ENCODE measurements at places on chromosomes 3 and 15. TPM values are rescaled to one million over a fixed set of nuclear protein-coding genes. Genes with fewer than 3 reads are reported as not detected.
A peak's percentile ranks its signal among the peaks of the same experiment; 100 is the strongest.

DNA sequence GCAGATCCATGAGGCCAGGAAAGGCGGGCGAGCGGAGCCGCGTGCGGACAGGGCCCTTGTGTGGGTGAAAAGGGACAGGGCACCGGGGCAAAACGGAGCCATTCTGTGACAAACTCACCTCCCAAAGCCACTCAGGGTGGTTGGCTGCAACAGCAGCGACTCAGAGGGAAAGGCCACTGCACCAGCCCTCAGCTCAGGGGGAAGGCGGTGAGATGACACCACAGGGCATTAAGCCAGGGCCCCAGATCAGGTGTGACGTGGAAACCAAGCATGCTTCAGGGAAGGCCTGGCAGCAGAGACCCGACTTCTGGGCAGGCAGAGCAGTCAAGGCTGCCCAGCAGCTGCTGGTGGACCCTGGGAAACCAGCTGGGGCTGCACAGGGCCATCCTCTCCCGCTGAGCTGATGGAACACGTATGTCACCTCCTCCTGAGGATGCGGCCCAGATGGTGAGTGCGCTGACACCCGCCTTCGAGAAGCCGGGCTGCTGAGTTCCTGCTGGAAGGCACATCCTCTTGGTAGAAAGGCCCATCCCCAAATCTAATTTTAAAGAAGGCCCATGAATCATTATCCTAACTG is 82.3 kb downstream of the CHSY1 start:
- DNase-seq: no peak

DNA sequence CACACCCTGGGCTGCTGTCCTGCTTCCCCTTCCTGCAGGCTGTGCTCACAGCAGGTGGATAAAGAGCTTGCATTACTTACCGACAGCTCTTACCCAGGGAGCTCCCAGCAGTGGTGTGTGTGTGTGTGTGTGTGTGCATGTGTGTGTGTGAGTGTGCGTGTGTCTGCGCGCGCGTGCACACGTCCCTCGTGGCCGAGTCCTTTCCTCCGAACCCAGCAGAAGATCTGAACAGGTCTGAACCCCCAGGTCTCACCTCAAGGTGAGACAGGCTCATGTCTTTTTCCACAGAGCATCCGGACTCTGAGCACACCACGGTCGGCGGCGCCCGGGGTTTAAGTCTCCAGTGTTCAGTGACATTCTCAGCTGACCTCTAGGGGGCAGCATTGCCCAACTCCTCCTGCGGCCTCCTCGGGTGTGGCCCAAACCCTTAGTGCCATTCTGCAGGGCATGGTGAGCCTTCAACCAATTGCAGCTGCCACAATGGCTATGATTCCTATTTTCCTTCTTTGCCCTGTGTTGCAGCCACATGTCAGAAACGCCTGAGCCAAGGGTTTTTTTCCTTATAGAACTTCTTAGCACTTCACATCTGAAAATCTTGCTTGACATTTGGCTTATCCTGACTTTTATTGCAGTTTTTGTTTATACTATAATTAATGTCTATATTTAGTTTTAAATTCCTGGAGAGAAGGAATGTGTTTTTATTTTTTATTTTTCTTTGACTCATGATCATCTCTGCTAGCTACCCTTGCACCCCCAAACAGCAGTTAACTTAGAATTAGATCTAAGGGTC is 64.1 kb upstream of the KLHL25 start:
- peak; percentile 78 for DNase-seq

DNA sequence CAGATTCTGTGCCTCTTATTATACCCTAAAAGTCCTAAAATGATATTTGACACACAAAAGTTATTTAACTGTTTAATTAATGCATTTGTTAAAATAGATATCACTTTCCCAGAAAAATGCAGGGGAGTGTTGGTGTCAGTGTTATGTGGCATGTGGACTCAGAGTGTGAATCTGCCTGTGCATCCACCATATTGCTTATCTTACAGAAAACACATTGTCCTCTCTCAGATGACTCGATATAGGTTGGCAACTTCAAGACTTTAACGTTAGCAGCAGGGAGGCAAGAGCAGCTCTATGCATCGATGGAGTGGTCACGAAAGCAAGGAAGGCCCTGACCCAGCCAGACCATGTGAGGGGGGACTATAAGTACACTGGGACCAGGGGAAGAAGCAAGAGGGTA is 165.4 kb upstream of the DCBLD2 start:
- no peak for DNase-seq

The GOLGA6L9 gene
- 1.2 TPM for total RNA-seq

The DPPA4 gene
- total RNA-seq: not detected

DNA sequence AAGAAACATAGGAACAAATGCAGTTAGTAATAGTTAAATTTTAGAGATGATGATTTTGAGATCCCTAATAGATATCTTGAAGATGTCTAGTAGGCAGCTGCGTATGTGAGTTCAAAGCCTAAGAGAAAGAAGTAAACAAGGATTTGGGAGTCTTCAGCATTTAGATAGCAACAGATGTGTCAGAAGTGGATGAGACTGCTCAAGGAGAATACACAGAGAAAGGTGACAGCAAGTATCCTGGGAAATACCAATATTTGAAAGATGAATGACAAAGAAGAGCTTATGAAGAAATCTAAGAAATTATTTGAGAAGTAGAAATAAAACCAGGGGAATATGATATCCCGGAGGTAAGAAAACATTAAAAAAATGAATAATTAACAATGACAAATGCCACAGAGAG is 130.9 kb downstream of the PCCB start:
- no peak for DNase-seq

The SH3GL3 gene
- total RNA-seq: not detected

The GATA2 gene
- total RNA-seq: 12.3 TPM

The HCN4 gene
- total RNA-seq: 9.7 TPM

DNA sequence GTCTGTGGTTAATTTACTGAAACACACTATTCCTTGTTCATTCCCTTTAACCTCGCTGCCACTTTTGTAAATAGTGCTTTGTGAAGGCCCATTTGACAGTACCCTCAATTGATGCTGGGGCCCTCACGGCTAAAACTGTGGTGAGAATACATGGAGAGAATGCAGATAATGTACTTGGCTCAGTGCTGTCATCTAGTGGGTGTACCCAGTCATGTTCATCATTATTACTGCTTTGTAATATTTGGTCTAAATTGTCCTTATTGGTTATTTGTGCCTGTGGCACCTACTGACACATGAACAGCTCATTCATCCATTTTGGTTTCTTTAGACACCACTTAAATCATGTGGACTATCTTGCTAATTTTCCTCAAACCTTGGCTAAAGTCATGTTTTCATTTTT is 543.6 kb downstream of the EDEM1 start:
- no peak for DNase-seq

GRCh38 chr3:39146611-39147591 is 6.5 kb downstream of the CSRNP1 start:
- DNase-seq: peak; percentile 87

DNA sequence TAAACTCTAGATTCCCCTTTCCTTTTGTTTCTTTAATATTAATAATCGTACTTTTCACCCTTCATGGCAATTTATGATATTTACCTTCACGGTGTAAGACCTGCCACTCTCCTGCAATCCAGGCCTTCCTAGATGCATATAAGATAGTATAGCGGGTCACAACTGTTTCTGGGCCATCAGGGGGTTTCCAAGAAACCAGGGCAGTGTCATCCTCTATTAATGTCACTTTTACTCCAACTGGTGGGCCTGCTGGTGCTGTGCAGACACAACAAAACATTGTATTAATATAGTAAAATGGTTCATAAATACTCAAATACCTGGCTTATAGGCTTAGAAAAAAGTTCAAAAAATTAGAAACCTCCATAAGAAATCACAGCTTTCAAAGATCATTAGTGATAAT is 48.9 kb upstream of the PYGO1 start:
- no peak for DNase-seq

DNA sequence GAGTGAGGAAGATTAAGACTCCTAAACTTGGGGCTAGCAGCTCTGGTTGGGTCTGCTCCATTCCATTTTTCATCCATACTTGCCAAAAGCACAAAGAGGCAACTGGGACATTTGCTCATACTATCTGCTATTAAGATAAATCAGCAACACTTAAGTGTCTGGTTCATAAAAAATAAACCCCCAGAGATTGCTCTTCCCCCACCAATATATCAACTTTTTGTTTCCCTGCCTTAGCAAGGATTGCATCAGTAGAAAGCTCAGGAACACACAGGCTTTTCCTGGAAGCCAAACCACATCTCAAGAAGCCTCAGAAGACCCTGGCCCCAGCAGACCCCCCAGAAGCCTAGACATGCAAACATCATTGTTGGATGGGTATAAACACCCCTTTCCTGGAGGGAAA is 232.4 kb upstream of the WNT5A start:
- DNase-seq: no peak

DNA sequence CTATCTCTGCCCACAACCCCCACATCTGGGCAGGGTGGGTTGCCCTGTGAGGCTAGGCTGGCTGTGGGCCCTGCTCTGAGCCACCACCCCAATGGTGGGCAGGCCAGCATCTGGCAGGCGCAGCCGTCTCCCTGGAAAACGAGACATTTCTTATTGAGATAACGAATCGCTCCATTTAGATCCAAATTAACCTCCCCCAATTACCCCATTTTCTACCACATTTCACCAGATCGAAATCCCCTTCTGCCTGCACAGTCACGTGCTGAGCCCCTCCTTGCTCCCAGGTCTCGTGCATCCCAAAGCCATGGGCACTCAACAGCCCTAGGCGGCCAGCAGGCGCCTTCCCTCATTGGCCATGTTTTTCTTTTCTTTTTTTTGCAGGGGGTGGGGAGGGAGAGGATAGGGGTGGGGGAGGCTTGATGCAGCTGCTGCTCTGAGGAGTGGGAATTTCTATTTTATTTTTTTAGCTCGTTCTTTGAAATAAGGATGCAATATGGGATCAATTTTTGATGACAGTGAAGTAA is 53.0 kb upstream of the TMEM115 start:
- no peak for DNase-seq

GRCh38 chr15:41585127-41586047 is 26.4 kb downstream of the TYRO3 start:
- DNase-seq: peak; percentile 51

- peak; percentile 38 for DNase-seq
These were observed 1.5 kb downstream of the CTDSPL start for GRCh38 chr3:37862903-37863815.

- DNase-seq: no peak
These were observed 539.5 kb upstream of the AGTR1 start for GRCh38 chr3:148158210-148158609.

- no peak for DNase-seq
These were observed 69.0 kb downstream of the ATP11B start for GRCh38 chr3:182862159-182862860.

GRCh38 chr3:15977598-15978232 is 179.9 kb upstream of the ANKRD28 start:
- DNase-seq: no peak

The PRR20G gene
- not detected for total RNA-seq

DNA sequence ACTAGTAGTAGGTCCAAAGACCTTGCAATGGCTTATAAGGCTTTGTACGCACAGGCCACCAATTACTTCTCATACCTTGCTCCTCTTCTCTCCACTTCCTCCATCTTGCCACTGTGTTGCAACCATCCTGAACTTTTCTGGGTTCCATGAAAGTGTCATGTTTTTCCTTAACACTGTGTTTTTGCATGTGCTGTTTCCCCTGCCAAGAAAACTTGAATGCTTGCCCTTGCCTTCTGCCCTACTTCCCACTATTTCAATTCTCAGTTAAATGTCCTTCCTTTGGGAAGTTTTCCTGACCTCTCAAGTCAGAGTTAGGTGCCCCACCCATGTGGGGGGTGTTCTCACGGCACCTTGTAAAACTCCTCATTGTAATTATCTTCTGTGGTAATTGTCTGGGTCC is 182.8 kb downstream of the THRB start:
- DNase-seq: no peak

DNA sequence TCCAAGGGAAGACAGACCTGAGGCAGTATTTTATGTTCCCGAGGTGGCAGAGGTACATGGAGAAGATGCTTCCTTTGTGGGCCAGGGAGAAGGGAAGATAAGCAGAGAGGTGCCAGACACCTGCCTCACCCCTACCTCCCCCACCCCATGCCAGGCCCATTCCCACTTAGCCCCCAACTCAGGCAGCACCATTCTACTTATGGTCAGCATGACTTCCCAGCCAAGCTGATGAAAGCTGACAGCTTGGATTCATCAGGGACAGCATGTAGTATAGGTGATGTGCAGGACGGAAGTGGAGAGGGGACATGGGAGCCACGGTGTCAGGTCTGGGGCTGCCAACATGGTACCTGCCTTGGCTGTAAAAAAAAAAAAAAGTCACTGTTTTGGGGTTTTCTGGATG is 57.5 kb upstream of the CSPG4 start:
- no peak for DNase-seq

DNA sequence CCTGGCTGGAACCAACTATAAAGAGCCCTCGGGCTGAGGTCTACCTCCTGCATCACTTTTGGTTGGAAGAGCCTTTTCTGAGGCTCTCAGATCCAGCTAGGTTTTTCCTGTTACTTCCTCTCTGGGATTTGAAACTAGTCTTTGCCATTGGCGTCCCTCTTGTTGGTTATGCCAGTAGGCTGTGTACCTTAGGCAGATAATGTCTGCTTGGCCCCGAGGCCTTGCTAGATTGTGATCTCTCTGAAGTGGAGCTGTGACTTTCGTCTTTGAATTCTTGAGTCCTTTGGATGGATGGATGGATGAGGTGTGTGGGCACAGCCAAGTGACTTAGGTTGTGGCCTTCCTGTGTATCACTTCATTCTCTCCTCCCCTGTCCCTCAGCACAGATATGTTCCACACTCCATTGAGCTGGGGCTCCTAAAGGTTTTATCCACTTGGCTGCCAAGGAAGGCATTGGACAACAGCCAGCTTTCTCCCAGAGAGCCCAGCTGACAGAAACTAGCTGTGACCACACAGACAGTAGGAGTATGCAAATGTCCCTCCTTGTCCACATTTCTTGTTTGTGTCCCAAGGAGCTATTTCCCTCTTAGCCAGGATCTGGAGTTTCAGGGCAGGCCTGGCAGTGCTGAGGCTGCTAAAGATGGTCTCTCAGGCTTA is 7.9 kb upstream of the DNAJC17 start:
- peak; percentile 33 for DNase-seq

All from heart left ventricle (tissue), 16 donors.